Fibroblast of skin of right quadriceps (primary cell): ENCODE measurements at places on chromosomes 11 and 22.

DNA sequence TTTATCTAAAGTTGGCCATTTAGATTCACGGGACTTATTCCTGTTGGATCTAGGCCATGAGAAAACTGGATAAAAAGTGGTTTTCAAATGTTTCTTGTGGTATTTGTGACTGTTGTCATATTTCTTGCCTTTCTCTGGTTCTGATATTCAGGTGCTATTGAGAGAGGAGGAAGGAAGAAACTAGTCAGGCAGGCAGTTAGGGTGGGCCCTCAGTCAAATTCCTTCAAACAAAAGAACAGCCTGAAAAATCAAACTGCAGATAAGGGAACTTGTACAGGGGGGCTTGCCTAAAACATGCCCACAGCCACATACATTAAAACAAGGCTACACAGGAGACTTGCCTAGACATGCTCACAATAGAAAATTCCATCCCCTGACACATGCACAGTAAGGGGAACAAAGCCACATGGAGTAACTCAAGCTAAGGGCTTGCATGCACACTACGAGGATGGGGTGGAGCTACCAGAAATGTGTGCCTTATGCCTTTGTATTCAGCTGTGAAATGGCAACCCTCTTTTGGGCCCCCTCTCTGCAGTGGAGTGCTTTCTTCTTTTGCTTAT lies 18.2 kb downstream of the NCR3LG1 start:
- DNase-seq, result no peak

- DNase-seq, result no peak
Measured at GRCh38 chr22:33535937-33536875, 384.1 kb downstream of the LARGE1 start.

GRCh38 chr11:31127290-31127689 lies 242.2 kb downstream of the DCDC1 start:
- DNase-seq, result no peak

DNA sequence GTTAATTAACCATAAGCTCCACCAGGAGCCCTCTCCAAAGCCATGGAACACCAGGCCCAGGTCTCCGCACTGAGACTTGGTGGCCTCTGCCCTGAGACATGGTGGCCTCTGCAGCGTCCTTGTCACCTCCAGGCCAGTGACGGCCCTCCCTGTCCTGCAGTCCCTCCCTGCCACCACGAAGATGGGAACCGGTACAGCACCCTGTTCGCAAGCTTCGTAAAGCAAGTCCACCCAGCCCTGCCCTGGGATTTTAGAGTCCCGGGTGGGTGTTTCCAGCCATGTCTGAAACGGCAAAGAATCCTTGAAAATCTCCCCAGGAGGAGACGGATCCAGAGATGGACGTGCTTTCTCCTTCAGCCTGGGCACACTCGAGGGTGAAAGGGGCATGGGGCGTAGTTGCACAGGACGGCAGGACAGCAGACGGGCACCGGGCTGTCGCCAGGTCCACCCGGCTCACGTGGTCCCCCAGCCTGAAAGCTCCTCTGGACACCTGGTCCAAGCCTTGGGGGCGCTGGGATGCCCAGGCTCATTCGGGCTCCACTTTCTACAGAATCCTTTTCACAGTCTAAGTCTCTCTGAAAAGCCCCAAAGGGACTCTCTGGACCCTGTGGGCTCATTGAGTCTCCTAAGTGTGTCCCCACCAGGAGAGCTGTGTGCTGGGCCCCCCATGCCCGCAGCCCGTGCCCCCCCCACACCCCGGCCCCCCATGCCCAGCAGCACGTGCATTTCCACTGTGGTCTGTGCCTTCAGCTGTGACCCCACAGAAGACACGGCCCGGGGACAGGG lies 456.2 kb downstream of the BRD1 start:
- no peak for DNase-seq

DNA sequence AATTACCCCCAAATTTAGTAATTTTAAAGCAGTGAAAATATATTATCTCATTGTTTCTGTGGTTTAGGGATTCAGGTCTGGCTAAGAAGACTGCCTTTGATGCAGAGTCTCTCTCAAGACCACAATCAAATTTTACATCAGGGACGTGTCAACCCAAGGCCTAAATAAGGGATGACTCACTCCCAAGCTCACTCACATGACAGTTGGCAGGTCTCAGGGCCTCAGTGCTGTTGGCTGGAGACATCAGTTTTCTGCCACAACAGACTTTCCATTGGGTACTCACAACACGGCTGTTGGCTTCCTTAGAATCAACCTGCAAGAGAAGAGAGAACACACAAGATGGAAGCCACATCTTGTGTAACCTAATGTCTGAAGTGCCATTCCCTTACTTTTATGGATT lies 377.3 kb downstream of the FAM181B start:
- no peak for DNase-seq

DNA sequence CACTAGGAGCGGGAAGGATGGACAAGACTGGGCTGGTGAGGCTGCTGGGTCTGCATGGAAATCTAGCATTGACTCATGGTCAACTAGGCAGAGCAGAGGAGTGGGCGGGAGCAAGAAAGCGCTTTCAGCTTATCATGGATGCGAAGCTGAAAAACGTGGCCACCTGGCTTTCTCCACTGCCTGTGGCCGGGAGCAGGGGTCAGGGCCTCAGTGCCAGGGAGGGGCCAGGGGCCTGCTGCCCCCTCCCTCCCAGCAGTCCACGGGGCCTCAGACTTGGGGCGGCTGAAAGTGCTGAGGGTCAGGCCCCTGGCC lies 45.5 kb downstream of the ALX4 start:
- DNase-seq, result no peak
